ENCODE measurements at places on chromosomes 2 and 18. TPM values are rescaled to one million over a fixed set of nuclear protein-coding genes. Genes with fewer than 3 reads are reported as not detected.
A peak's percentile ranks its signal among the peaks of the same experiment; 100 is the strongest.

DNA sequence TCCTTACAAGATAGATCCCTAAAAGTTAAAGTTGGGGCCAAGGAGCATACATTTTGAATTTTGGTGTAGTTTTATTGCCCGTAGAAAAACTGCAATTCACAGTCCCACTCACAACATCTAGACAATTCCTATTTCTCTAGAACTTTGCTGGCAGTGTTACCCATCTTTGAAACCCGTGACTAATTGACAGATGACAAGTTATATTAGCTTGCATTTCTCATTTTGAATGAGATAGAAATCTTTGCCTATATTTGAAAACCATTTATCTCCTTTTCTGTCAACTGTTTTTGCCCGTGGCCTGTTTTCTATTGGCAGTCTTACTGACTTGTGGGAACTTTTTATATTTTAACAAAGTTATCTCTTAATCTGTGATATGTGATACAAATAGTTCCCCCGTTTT lies 50.0 kb downstream of the OXER1 start:
- no peak for DNase-seq

Gene UGT1A3
- total RNA-seq = not detected

Gene SOWAHC
- total RNA-seq = under 0.01 TPM

GRCh38 chr2:215236131-215236530 lies 75.7 kb upstream of the ATIC start:
- DNase-seq = no peak

- peak; percentile 62 for DNase-seq
These were observed 76.6 kb upstream of the ARL5A start for GRCh38 chr2:151904807-151905206.

Gene ACMSD
- not detected for total RNA-seq

GRCh38 chr2:106020821-106021661 lies 173.1 kb downstream of the UXS1 start:
- no peak for DNase-seq

- DNase-seq = no peak
These were observed 53.3 kb upstream of the B3GNT7 start for GRCh38 chr2:231342061-231342711.
